ENCODE measurements at places on chromosomes 16 and 17. TPM values are rescaled to one million over a fixed set of nuclear protein-coding genes. Genes with fewer than 3 reads are reported as not detected.

MT1H gene
- total RNA-seq, result not detected

MYH4 gene
- not detected for total RNA-seq

SDR42E1 gene
- 6.9 TPM for total RNA-seq

SMIM22 gene
- not detected for total RNA-seq

FOXC2 gene
- not detected for total RNA-seq

SYT17 gene
- 25.1 TPM for total RNA-seq
